ENCODE measurements at places on chromosomes 7 and 10. TPM values are rescaled to one million over a fixed set of nuclear protein-coding genes. Genes with fewer than 3 reads are reported as not detected.

Gene ADCYAP1R1
- not detected for total RNA-seq

Gene CCDC146
- total RNA-seq = 1.5 TPM

Gene PRKG1
- 0.28 TPM for total RNA-seq

Gene P4HA1
- total RNA-seq = 55.2 TPM

Gene SEC24C
- total RNA-seq = 69.4 TPM

Gene ERVW-1
- not detected for total RNA-seq

Gene COPS6
- 56.3 TPM for total RNA-seq

Gene IKZF1
- total RNA-seq = not detected

Gene ADCY1
- total RNA-seq = 0.07 TPM

Gene CASTOR2
- 6.3 TPM for total RNA-seq

Gene ANKRD2
- total RNA-seq = 1.4 TPM

Gene ALOX5
- total RNA-seq = 0.09 TPM

Gene PSD
- total RNA-seq = 0.63 TPM

Gene TBATA
- total RNA-seq = not detected

Gene DPYSL4
- total RNA-seq = 0.14 TPM

Gene ASNS
- 28.1 TPM for total RNA-seq

Gene OR2A12
- not detected for total RNA-seq

Gene PGAM2
- total RNA-seq = not detected

Gene NAT16
- not detected for total RNA-seq

Gene ZNF789
- total RNA-seq = 2.7 TPM
